Mesothelial cell of epicardium (in vitro differentiated cells): ENCODE measurements at places on chromosomes 2 and 18.

- no peak for DNase-seq
Observed at GRCh38 chr2:57981083-57981768, 65.4 kb upstream of the VRK2 start.

DNA sequence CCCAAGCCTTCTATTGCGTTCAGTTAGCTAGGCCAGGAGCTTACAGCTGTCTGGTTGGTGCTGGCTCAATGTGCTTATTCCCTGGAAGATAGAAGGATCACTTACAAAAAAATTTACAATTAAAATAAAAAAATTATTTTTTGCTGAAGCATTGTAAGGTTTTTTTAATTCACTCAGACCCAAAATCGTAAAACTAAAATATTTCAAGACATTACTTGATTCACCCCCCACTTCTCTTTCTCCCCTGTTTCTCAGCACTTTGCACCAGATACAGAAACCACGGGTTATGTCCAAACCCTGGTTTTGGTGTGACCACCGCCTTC, 911 bp upstream of the PTPRM start:
- DNase-seq = no peak

GRCh38 chr2:71759060-71759459, 305.7 kb downstream of the DYSF start:
- DNase-seq = no peak

GRCh38 chr2:216661639-216662375, 28.6 kb downstream of the IGFBP2 start:
- no peak for DNase-seq

DNA sequence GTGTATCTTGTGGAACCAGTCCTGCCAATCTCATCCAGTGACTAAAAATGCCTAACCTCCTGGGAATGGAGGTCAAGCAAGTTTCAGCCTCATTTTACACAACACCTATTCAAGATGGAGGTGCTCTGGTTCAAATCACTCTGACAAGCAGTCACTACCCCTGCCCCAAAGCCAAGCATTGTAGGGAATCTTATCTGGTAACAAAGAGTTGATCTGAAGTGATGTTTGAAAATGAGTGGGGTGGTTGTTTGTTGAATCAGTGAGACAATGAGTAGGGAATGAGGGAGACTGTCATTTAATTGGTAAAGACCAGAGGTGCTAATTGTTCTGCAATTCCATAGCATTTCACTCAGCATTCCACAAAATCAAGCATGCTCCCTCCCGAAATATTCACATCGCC, 132.0 kb downstream of the RND3 start:
- no peak for DNase-seq

GRCh38 chr2:179936654-179937053, 70.4 kb downstream of the CWC22 start:
- DNase-seq = no peak

GRCh38 chr2:107648781-107649404, 177.8 kb upstream of the RGPD4 start:
- DNase-seq = no peak

DNA sequence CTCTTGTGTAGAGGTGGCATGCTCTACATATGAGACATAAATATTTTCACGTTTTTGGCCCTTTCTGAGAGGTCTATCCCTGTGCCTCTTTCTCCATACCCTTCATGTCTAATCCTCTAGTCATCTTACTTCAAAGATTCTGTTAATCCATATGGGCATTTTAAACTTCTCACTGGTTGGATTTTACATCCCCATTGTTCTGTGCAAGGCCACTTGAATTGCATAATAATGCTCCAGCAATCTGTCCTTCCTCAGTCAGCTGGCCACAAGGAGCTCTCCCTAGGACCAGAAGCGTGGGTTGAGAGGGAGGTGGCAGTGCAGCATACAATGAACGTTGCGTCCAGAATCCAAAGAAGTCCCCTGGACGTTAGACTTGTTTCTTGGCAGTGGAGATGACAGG, 58.2 kb downstream of the TDRD15 start:
- DNase-seq = no peak

DNA sequence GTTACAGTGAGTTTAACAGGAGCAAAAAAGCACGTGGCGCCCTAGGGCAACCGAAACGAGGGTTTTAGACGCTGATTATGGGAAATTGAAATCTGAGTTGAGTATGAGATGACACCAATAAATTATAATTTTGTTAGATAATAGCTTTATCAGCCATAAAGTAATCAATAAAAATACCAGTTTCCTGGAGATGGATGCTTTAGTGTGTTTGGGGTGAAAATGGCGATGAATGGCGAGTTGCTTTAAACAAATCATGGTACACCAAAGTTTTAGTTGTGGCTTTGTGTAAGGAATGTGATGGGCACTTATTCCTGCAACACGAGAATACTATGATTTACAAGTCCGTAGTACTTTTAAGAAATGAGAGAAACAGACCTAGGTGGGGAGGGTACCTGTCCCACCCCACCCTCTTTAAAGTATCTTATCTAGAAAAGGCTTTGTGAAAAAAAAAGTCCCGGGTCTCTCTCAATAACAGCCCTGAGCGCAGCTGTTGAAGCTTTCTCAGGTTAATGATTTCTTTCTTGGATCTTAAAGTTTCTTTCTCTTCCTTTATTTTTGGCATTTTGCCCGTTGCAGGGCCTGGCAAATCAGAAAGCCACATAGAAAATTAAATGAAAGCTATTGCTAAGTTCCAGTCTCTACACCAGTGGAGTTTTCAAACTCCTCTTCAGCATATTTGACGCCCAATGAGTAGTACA, 1.5 kb upstream of the RRM2 start:
- no peak for DNase-seq

GRCh38 chr2:208253600-208254117, 1.2 kb downstream of the IDH1 start:
- DNase-seq = no peak

DNA sequence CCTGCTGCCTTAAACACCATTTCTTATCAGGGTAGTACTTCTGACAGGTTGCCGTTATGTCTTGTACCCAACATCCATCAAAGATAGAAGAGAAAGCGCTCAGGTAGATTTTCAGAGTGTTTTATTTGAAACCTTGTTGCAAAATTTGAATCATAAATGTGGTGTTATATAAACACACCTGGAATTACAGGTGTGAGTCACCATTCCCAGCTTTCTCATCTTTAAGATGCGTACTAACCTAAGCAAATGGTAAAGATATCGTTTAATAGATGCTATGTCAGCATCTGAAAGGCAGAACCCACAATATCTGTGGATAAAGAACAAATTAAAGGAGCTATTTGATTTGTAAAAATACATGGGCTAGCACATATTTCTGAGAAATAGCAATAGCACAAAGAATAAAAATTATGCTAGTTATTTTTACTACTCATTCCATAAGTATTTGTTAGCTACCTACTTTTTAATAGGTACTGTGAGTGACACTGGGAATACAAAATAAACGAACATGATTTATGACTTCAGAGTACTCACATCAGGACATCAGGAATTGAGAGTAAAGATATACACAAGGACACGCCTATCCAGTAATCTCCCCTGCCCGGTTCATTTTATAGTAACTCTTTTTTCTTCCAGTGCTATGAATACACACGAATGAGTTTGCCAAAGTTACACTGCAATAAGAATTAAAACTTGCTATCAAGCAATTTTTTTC, 193.8 kb downstream of the RBM43 start:
- no peak for DNase-seq

- no peak for DNase-seq
Observed at GRCh38 chr18:70822691-70823090, 533.8 kb downstream of the SOCS6 start.

DNA sequence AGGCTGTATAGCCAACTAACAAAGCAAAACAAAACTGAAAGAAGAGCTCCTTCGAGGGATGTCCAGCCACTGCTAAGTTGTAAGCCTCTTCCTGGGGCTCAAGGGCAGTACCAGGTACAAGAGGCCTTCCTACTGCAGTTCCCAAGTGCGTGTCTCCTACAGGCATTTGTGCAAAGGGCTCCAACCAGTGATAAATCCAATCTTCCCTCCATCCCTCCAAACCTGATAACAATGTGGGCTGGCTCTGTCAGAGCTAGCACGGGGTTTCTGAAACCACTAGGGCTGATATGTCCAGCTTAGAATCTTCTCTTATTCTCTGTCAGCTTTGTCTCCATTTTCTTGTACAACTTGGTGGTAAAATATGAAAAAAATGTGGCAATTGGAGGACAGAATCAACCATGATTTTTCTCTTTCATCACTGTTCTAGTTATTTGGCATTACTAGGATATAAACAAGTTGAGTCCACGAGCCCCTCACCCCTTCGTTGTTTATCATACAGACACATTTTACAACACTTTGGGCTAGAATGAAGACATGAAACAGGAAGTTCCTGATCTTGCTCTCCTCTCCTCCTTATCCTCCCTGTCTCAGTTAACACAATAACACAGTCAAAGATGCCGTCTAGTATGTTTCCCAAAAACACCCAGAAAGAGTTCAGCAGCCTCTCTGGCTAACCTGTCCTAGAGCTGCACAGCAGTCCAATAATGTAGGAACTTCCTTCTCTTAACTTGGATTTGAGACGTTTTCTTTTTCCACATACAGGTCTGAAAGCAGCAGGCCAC, 35.4 kb upstream of the WIPF1 start:
- DNase-seq = no peak

- DNase-seq = no peak
Observed at GRCh38 chr18:2240311-2240705, 331.0 kb downstream of the METTL4 start.

DNA sequence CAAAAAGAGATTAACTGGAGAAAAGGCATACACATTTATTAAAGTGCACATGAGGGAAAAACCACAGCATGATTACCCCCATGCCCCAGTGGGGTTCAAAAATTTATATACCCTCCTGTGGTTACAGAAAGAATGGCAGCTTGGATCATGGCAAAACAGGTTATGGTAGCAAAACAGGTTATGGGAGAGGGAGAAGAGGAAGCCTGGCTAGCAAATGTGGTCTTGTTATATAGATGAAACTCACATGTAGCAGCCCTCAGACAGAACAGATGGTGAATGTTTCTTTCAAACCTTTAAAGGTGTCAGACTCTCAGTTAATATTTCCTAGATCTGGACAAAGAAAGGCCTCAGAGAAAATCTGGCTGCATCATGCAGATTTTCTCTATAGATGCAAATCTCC, 178.2 kb upstream of the ZC3H15 start:
- DNase-seq = no peak

DNA sequence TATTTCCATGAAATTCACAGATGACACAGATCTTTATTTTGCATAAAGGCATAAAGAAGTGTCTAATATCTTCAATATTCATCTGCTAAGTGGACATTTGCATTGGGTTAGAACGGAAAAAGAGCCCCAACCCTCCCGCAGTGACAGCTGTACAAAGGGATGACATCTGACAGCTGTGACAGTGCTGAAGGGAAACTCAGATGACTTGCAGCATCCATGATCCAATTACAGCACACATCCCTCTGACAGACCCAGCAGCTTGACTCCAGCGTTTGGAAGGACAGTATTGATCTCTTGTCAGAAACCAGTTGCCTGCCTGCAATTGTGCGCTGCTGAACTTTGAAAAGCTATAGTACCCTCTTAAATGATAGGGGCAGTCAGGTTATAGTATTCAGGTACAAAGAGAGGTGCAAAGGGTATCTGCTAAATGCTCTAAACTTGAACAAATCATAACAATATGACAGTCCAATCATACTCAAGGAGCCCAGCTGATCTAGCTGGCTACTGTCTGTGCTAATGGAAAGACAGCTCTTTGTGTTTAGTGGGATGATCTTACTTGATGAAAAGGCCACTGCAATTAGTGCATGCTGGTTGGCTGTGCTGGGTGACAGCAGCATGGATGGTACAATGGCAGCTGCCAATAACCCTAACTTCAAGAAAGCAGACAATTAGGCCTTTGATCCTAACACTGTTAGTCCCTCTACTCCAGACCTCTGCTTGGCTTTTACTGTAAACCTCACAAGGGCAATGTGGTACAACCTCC, 599.2 kb downstream of the NR4A2 start:
- no peak for DNase-seq

DNA sequence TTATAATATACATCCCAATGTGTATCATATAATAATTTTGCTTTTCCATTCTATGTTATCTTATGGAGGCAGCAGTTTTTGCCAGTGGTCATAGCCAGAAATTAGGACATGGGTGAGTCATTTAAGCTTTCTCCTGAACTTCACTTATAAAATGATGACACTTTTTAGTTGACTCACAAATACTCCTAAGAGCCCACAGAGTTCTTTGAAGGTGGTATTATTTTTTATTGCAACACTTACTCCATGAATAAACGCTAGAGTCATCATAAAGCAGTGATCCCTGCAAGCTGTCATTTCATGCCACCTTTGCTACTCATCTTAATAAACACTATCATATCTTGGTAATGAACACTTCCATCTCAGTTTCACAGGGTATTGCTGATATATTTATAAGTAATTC, 69.9 kb upstream of the MAPRE2 start:
- no peak for DNase-seq

DNA sequence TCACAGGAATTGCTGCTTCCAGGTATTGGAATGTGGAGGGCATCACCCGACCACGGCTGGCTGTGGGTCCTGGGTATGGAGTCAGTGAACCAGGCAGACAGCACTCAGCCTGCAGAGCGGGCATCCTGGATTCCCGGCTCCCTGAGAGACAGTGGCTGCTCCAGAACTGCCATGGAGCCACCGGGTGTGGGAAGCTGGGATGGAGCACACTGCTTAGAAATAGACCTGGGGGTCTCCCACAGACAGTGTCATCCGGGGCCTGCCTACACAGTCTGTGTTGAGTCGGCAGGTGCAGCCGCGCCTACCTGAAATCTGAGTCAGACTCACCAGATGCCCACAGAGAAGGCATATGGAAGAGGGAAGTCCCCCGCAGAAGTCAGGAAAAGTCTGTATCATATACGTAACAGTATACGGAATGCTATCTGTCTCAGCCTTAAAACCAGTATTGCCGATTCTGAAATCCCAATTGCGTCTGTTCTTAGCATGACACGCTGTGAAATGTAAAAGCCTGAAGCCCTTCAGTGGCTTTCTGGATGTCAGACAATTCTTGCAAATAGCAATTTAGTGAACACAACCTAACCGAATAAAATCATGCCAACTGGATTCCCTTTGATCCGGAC, 509.7 kb upstream of the MYT1L start:
- DNase-seq = no peak

GRCh38 chr2:127640082-127641072, 5.6 kb upstream of the GPR17 start:
- no peak for DNase-seq
